ENCODE measurements at places on chromosomes 7 and 10.

DNA sequence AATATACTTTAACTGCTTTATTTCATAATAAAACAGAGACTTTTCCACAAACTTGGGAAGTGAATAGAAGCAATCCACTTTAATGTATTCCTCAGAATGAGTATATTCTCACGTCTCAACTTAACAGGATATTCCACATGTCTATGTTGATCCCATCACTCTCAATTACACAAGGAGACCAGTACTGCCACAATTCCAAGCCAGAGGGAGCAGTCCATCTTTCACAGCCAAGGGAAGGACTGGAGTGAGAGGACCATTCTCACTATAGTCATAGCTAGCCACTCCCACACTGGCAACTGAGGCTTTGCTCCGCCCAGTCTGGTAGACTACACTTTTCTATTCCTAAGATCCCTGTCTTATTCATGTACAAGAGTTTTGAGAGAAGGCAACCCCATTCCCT lies 553.9 kb downstream of the CNTNAP2 start:
- DNase-seq: no peak

- no peak for DNase-seq
These were observed 424.9 kb upstream of the AUTS2 start for GRCh38 chr7:69173341-69173740.

GRCh38 chr10:131485732-131486131 lies 174.2 kb upstream of the TCERG1L start:
- DNase-seq: no peak

DNA sequence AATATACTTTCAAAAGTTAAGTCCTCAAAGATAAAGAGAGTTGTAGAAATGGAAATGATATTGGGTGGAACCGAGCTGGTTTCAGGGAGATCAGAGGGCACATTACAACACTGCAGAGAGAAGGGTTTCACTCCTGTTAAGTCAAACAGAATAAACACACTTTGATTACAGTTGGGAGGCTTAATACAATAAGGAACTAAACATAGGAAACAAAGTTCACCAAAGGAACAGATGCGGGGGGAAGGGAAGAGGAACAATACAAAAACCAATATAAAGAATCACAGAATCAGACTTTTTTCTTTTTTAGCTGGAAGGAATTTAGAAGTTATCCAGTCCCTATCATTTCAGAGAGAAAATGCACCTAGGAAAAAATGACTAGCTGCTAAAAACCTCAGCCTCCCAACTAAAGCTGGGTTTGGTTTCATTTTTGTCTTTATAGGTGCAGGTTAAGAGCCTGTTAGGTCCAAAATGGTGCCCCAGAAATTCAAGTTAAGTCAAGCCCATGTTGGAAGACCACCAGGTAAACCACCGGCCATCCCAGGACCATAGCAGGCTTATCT lies 81.9 kb downstream of the DNMBP start:
- DNase-seq: no peak

GRCh38 chr7:6232116-6232515 lies 40.3 kb downstream of the CYTH3 start:
- DNase-seq: no peak

DNA sequence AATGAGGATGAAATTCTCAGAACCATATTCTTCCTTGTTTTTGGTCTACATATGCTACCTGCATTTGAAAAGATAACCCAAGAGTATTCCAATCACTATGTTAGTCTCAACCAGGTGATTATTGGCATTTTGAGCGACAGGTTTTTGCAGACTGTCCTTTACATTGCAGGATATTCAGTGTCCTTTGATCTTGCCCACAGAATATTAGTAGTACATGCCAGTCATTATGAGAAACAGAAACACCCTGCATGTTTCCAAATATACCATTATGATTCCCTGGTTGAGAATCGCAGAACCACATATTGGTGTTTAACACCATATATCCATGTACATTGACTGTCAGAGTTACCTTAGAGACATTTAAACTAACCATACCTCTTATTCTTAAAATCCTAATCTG lies 30.6 kb downstream of the TMEM243 start:
- DNase-seq: no peak

- no peak for DNase-seq
These were observed 99.5 kb downstream of the ZEB1 start for GRCh38 chr10:31418481-31418880.

DNA sequence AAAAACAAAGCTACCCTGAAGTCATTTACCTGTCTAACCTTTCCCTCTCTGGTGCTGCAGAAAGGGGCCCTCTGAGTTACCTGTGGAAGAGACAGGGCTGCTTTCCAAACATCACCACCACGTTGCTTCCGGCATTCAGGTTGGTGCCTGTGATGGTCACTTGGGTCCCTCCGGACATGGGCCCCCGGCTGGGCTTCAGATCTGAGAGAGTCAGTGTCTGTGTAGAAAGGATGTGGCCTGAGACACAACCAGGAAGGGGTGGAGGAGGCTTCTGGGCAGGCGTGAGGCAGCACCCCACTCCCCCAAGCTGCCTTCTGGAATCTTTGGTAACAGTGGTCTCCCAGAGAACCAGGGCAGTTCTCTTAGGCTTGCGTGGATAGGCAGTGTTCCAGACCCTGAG lies 388.9 kb downstream of the PLXNA4 start:
- no peak for DNase-seq

DNA sequence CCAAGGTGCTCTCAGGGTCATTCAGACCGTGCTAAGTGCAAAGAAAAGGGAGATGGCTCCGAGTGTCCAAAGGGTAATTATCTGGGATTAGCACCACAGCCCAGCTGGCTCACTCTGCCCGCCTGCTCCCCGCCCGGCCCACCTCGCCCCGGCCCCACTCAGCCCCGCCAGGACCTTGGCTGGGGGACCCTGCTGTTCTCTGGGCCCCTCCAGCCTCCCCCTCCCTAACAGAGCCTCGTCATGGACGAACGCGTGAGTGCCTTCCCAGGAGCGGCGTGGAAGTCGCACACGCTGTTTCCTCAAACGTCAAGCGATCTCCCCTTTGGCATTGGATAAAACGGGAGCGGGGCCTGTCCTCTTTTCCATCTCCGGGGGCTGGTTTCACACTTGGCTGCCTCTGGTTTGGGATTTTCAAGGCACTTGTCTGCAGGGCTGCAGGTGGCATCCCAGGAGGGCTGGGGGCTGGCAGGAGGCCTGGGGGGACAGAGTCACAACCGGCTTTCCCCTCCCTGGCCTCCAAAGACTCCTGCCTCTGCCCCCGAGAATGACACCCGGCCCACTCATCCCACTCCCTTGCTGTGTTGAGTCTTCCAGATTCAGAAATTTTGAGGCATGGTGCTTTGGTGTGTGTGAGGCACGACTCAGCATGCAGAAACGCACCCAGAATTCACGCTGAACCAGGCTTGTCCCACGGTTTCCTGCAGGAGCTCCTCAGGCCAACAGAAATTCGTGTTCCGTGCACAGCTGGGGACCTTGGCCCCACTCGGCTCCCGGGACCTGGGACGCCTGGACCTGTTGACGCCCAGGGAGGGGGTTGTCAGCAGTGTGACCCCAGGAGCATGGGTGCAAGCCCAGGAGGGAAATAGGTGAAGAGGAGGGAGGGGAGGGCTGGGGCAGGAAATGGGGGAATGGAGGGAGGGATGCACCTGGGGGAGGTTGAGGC lies 110.0 kb downstream of the PDGFA start:
- DNase-seq: no peak

DNA sequence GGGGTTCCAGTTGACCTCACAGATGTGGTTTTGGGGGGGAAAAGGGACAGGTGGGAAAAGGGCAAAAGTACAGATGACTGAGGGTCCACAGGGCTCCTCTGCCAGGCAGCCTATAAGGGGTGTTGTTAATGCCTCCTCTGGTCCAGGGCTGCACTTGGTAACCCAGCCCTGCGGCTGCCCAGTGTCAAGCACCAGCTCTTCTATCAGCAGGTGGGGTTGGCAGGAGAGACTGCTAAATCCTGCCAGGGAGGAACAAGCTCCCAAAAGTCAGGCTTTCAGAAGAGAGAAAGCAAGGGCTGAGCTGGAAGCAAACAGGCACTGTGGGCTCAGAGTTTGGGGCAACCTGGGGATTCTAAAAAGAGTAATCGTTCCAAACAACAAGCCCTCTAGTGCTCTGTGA lies 39.1 kb downstream of the LRRC20 start:
- DNase-seq: no peak

DNA sequence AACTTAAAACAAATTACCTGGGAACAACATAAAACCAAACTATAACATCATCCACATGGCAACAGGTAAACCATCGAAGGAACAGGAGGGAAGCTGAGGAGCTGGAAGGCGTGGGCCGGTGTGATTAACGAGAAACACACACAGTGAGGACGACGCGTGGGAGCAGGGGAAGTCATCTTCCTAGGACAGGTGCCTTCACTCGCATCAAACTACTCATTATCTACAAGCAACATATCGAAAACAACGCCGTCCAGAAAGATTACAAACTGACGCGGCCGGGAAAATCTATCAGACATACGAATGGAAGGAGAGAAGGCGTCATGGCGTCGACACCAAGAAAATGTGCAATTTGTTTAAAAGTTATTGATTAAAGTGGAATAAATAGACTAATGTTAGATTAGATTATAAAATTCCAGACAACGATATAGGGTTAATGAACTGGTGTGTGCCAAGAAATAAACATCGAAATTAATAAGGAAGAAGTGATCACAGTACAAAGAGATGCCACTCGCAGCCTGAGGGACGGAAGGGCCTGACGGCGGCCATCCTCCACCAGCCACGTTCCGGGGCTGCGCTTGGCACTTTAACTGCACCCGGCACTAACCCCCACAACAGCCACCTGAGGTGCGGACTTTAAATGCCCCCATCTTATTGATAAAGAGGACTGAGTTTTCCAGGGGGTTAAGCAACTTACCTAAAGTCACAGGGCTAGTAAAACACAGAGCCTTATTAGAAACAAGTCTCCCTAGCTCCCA lies 581.7 kb downstream of the DNAJB6 start:
- DNase-seq: no peak

DNA sequence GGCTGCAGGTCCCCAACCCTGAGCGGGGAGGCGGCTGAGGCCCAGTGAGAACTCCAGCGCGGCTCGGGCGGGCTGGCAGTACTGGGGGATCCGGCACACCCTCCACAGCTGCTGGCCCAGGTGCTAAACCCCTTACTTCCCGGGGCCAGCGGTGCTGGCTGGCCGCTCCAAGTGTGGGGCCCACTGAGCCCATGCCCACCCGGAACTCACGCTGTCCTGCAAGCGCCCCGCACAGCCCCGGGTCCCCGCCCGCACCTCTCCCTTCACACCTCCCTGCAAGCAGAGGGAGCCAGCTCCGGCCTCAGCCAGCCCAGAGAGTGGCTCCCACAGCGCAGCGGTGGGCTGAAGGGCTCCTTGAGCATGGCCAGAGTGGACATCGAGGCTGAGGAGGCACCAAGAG lies 25.0 kb downstream of the RNF133 start:
- DNase-seq: no peak

Measured in stromal cell of bone marrow (primary cell).